ENCODE measurements at places on chromosomes 5 and 9.
A peak's percentile ranks its signal among the peaks of the same experiment; 100 is the strongest.

GRCh38 chr5:142438573-142438972 lies 113.8 kb upstream of the SPRY4 start:
- DNase-seq: no peak

DNA sequence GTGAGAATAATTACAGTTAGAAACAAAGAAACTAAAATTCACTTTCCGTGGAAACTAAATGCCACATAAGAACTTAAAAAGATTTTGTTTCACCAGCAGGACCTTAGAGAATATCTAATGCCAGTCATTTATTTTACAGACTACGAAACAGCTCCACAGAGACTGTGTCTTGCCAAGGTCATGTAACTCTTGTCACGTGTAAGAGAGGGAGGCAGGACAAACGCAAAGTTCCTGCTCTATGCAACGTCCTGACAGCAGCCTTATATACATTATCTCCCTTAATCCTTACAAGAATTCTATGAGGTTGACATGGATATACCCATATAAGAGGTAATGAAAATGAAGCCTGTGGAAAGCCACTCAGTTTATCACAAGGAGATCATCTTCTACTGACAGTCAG lies 39.4 kb downstream of the CTNNAL1 start:
- DNase-seq: no peak

DNA sequence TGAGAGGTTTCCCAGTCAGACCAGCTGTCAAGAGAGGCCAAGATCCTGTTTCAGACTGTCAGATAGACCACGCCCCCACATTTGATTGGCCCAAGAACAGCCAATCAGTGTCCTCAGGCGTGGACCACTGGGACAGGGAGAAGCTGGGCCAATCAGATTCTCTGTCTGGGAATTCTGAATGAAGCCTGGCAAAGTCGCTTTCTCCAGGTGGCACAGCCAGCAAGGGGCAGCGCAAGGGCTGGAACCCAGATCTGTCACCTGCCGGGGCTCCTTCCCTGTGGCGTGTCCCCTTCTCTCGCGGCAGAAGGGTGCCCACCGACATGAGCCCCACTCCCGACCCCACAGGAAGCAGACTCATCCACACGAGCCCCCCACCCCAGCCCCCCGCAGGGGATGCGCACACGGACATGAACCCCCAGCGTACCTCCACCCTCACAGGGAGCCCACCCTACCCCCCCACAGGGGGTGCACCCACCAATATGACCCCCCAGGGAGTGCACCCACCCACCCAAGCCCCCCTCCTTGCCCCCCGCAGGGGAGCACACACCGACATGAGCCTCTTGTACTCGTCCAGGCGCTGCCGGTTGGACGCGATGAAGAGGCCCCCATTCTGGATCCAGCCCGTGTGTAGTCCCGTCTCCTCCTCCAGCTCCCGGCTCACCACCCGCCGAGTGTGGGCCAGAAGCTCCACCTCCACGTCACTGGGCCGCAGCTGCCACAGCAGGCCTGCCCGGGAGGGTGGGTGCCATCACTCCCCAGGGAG lies 6.1 kb downstream of the SARDH start:
- no peak for DNase-seq

GRCh38 chr5:109989161-109989560 lies 299.4 kb downstream of the MAN2A1 start:
- no peak for DNase-seq

DNA sequence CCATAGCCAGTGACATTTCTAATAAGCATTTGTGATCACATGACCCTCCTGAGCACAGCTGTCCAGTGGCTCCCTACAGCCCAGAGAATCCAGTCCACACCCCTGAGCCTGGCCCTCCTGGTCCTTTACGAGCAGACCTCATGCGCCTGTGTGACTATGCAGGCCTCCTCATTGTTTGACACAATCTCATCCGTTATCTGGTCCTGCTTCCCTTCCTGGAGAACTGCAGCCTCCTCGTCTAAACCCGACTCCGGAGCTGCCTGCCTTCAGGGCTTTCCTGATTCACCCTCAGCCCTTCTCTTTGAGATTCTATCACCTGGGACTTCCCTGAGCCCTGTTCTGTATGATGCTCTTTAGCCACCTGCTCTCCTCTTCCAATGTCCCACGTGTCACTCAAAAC lies 79.7 kb downstream of the GPR21 start:
- DNase-seq: no peak

GRCh38 chr5:154728939-154729588 lies 26.1 kb upstream of the LARP1 start:
- DNase-seq: no peak

- no peak for DNase-seq
Measured at GRCh38 chr5:172973127-172973916, 10.2 kb upstream of the ATP6V0E1 start.

- no peak for DNase-seq
Measured at GRCh38 chr5:14186059-14186830, 43.1 kb downstream of the TRIO start.

GRCh38 chr5:53037141-53037859 lies 48.1 kb downstream of the ITGA2 start:
- DNase-seq: no peak

DNA sequence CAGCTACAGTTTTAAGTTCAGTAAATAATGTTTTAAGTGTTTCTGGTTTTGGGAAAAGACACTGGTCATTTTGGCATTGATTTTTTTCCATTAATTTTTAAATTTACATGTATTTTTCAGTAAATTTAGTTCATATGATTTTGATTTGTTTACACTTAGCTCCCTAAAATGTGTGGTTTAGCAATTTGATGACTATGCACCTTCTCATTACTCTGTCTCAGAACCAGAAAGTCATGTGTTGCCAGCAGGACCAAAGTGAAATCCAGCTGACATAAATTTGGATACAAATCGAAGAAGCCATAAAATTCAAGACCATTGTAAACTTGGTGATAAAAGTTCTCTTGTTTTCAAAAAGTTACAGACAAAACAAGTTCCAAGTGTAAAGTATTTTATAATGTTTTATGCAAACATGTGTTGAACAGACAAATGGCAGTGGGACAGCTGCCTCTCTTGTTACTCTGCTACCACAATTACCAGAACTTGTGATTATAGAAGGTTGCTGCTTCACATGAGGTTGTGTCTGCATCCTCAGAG lies 354.8 kb downstream of the NR2F1-AS1 start:
- DNase-seq: no peak

DNA sequence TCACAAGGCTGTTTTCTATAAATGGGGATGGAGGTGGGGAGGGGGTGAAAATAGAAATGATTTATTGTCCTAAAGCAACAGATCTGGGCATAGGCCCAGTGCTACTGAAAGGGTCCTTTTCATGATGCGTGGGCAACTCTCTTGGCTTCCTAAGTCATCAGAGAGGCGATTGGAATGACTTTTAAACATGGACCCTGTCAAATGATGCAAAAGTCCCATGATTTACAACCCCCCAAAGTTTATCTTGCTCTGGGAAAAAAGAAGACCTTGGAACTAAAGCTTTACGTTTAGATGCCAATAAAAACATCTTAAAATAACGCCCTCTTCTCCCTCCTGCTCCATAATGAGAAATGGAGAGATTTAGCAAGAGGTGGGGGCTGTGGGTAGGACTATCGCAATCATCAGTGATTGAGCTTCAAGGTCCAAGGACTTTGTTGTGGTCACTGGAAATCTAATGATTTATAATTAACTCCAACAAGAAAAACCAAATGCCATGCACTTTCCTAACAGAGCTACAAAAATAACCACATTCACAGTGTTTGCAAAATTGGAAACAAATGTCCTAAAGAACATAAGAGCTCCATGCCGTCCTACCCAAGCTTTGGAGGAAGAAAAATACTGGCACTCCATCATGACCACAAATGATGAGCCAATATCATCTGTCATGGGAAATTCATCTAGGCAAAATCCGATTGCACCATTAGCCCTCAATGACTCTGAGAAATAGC lies 167.5 kb upstream of the CLINT1 start:
- DNase-seq: no peak

GRCh38 chr9:95980262-95981125 lies 105.0 kb downstream of the ERCC6L2 start:
- no peak for DNase-seq

- no peak for DNase-seq
Measured at GRCh38 chr5:80930940-80931339, 29.2 kb upstream of the RASGRF2 start.

GRCh38 chr5:127029581-127030258 lies 638 bp downstream of the MARCHF3 start:
- DNase-seq: peak; percentile 44

DNA sequence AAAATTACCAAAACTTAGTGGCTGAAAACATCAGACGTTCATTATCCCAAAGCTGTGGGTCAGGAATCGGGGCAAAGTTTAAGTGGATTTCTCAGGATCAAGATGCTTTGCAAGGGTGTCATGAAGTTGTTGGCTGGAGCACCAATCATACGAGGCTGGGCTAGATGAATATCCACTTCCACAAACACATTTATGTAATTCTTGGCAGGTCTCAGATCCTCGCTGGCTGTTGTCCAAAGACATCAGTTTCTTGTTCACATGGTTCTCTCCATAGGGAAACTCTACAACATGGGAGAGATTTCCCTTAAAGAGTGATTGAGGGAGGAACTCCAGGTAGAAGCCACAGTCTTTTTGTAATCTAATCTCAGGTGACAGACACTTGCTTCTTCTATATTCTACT lies 20.2 kb upstream of the CCDC192 start:
- no peak for DNase-seq

DNA sequence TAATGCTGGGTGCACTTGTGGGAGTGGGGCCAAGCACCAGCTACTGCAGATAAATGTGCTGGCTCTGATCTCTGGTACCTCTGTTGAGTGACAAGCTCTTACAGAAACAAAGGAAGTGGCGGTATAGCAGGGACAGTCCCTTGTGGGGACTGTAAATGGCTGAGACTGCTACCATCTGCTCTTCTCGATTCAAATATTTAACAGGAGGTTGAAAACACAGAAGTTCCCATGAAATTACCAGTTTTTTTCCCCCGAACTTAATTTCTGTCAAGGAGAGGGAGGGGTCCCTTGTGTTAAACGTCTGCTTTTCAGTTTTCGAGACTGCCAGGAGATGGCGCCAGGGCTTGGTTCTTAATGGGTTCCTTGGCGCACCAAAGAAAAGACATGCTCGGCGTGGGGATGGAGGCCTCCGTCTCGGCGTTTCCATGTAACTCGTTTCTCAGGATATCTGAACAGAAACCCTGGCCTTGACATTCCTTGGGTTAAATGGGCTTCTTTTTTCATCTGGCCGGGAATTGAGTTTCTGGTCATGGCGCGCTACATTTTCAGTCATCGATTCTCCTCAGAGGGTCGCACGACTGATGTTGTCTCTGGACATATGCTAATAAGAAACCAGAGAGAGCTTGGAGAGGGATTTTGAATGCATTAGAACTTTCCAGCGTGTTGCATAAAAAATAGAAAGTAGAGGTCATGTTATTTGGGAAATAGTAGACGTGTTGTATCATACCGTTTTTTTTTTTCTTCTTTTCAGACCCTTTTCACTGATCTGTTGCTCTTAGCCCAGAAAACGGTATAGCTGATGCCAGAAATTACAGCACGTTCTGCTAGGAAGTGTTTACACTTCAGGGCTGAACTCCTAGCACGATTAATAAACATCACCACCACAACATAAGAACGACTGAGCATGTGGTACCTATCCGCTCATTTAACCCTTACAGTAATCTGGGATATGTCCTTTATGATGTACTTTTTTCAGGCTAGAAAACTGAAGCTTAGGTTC lies 64.0 kb downstream of the CARTPT start:
- DNase-seq: peak; percentile 28

DNA sequence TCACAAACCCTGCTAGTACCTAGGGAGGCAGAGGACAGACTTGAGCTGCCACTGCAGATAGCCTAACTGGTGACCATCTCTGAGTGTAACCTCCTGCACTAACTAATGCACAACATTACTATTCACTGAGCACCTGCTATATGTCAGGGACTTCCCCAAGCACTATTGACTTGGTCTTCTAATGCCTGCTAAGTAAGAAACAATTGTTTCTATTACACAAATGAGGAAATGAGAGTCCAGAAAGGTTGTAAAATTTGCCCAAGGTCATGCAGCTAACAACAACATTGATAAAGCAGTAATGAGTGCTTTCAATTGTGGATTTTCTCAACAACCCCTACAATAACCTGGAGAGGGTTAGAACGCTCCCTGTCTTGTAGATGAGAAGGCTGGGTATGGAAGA lies 183.7 kb downstream of the ZNF462 start:
- DNase-seq: no peak

DNA sequence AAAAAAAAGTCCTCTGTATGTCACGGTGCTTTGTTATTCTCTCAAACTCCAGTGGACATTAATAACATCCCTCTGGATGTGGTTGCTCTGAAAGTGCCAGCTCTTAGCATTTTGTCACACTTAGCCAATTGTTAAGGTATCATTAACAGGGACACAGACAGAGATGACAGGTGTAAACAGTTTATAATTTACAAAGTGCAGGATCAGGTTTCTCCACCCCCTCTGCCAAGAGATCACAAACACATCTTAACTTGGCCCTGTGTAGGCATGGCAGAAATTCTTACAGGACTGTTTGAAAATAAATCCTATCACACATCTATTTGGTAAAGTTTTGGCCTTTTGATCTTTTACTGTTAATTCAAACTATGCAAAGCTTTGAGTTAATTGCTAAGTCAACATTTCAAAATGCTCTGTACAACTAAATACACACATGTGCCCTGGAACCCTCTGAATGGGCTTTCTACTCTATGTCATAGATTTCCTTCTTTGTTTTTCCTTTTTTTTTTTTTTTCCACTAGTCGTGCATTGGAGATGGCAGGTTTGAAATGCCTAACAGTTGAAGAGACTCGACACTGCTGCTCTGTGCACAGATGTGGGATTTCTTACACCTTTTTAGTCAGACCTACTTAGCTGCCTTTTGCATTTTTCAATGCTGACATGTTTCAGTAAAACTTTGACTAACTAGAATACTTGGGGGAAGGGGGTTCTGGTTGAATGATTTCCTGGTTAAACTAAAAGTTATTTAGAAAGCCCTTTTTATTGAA lies 41.7 kb downstream of the SEMA6A start:
- DNase-seq: no peak

DNA sequence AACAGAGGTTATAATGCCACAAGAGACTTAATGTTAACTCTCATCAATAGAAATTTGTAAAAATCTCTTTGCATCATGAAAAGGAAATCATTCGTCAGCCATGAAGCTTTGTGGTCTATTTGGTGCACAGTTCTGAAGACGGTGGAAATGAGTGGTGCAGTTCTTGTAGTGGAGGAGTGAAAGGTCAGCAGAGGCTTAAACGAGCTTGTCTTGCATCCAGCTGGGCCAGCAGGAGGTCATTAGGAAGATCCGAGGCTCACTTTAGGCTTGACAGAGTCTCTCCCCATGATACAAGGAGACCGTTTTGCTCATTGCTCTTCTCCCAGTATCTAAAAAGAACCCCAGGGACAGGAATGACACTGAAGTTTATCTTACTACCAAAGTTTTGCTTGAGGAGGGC lies 440.8 kb downstream of the BNC2 start:
- no peak for DNase-seq

Measured in CD4-positive, alpha-beta T cell treated with Interleukin-12 subunit alpha and Interleukin-12 subunit beta, for 1 hour (primary cell).